CD4-positive, CD25-positive, alpha-beta regulatory T cell (primary cell): ENCODE measurements at places on chromosomes 13 and 19. TPM values are rescaled to one million over a fixed set of nuclear protein-coding genes. Genes with fewer than 3 reads are reported as not detected.

ZNF723 gene
- polyA plus RNA-seq, result not detected

PRRG2 gene
- polyA plus RNA-seq, result not detected

WDR88 gene
- polyA plus RNA-seq, result 0.24 TPM

CDX2 gene
- not detected for polyA plus RNA-seq

BCKDHA gene
- polyA plus RNA-seq, result 55.8 TPM

CCDC8 gene
- not detected for polyA plus RNA-seq

CYP4F2 gene
- polyA plus RNA-seq, result not detected

CD22 gene
- 0.39 TPM for polyA plus RNA-seq

GRIK5 gene
- polyA plus RNA-seq, result 0.06 TPM

CILP2 gene
- 0.21 TPM for polyA plus RNA-seq

EPS8L1 gene
- polyA plus RNA-seq, result 1.2 TPM

IFNL1 gene
- polyA plus RNA-seq, result not detected

HIPK4 gene
- polyA plus RNA-seq, result not detected

C5AR1 gene
- polyA plus RNA-seq, result 0.22 TPM

PCDH8 gene
- not detected for polyA plus RNA-seq

SIGLEC8 gene
- not detected for polyA plus RNA-seq
